Calu3 (cell line): ENCODE measurements at places on chromosomes 1 and 21.
A peak's percentile ranks its signal among the peaks of the same experiment; 100 is the strongest.

DNA sequence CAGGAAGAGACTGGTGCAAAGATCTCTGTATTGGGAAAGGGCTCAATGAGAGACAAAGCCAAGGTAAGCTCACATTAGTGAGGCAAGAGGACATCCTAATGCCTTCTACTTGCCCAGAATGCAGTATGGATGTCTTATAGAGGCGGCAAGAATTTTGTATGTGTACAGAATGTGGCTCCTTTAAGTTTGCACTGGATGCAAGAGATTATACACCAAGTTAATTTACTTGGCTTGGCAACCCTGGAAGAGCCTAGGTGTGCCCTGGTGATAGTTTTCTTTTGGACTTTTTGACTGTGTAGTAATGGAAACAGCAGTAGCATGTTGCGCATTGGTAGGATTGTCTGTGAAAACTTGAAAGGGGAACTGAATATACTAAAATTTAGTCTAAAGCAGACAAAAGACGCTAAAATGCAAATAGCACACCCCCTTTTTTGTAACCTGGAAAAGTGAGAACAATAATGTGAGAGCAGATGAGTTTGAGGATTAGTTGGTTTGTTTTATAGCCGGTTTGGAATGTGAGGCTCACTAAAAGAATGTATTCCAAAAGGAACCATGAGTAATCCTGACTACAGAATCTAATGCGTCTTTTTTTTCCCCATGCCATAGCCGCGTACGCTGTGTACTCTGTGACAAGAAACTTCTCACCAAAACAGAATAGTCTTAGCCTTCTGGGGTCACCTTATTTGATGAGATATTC lies 18.1 kb downstream of the KHDRBS1 start:
- DNase-seq, result no peak

- no peak for DNase-seq
These were observed 29.8 kb downstream of the ZYG11B start for GRCh38 chr1:52756020-52756419.

GRCh38 chr1:30950053-30950452 lies 41.5 kb upstream of the SDC3 start:
- DNase-seq, result no peak

- DNase-seq, result no peak
These were observed 36.5 kb downstream of the SLC66A1 start for GRCh38 chr1:19348441-19349198.

DNA sequence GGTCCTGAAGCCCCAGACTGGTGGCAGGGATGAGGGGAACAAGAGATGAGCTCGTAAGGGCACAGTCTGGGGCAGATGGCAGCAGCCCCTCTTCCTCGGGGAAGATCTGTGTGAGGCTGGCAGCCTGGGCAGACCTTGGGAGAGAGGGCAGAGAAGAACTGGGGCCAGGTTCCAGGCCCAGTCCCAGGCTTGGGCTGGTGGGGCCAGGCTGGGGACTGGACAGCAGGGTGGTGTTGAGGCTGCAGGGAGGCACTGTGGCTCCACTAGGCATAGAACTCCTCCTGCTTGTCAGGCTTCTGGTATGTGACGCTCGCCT lies 35.7 kb downstream of the SDC3 start:
- DNase-seq, result no peak

DNA sequence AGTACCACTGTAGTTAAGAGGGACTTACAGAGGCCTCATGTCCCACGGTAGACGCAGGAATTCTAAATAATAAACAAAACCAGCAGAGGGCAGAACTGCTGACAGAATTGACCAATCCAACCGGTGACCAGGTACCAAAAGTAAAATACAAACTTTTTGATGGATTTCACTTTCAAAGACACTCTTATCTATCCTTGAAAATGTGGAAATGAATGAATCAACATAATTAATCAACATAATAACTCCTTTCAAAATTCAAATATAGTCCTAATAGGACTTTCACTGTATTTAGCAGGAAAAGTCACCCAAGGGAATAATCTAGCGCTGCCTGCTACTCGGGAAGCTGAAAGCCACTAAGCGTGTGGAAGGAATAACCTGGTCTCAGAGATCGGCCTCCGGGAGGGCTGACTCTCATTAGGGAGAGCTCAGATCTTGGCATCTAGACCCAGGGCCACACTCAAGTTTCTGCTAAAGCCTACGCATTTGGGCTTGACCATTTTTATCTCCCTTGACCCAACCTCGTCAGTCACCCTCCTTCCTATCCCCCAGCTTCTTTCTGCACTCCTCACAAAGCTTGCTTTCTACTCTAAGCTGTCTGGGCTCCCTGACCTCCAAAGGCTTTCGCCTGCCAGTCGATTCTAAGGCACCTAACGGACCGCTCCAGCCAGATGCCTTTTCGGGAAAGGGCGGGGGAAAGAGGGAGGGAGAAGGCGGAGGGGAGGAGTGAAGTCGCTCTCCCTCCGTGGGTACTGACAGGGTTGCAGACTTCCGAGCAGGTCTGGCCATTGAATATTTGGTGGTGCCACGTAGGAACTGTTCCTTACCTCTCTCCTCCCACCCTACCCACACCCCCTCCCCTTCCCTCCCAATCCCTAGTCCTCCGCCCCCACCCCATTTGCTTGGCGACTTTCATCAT lies 1.6 kb downstream of the COL11A1 start:
- DNase-seq, result peak; percentile 2

- no peak for DNase-seq
These were observed 36.6 kb downstream of the PTGS2 start for GRCh38 chr1:186643614-186644013.

DNA sequence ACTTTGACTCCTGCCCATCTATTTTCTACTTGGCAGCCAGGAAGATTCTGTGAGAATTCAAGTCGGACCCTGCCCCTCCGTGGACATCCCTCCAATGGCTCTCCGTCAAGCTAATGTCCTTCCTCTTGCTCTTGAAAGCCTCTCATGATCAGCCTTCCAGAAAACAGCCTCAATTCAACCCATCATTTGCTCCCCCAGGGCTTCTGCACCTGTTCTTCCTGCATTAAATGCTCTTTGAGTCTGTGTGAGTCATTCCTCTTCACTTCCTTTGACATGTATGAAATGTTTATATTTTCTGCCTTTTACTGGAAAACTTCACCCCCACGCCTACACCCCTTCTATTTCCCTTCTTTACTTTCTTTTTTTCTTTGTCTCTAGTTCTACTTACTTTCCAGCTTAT lies 734.1 kb upstream of the ZP4 start:
- no peak for DNase-seq

DNA sequence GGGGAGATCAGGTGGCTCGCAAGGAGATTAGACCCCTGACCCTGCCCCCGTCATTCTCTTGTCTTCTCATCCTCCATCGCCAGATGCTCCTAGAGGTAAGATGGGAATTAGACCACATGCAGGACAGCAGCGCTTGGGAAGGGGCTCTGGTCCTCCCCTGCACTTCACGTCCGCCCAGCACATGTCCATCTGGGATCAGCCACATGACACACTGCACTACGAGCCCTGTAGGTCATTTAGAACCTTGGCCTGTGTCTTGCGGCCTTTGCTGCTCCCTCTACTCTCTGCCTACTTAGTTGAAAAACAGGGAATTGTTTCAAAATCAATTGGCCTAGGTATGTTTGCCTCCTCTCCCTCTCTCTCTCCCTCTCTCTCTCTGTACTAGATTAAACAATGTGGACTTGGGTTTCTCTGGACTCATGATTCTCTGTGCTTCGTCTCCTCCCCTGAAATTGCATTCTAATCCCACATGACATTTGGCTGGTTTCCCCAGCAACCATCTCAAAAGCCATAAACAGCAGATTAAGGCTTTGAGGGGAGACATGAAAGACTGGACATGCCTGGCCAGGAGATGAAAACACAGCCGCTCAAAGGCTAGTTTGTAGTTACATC lies 3.8 kb upstream of the NCMAP start:
- no peak for DNase-seq

DNA sequence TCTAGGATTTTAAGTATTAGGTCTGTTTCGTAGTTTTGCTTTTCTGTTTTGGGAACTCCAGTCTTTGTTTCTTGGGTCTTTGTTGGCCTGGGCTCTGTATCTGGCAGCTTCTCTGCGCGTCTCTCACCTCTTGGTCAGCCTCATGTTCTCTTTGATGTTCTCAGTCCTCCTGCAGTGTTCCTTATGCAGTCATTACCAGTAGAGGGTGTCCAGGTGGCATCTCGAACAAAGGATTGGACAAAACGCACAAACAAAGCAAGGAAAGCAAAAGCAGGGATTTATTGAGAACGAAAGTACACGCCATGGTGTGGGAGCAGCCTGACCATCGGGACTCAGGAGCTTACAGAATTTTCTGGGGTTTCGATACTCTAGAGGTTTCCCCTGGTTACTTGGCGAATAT lies 133.7 kb upstream of the COL6A1 start:
- DNase-seq, result no peak

DNA sequence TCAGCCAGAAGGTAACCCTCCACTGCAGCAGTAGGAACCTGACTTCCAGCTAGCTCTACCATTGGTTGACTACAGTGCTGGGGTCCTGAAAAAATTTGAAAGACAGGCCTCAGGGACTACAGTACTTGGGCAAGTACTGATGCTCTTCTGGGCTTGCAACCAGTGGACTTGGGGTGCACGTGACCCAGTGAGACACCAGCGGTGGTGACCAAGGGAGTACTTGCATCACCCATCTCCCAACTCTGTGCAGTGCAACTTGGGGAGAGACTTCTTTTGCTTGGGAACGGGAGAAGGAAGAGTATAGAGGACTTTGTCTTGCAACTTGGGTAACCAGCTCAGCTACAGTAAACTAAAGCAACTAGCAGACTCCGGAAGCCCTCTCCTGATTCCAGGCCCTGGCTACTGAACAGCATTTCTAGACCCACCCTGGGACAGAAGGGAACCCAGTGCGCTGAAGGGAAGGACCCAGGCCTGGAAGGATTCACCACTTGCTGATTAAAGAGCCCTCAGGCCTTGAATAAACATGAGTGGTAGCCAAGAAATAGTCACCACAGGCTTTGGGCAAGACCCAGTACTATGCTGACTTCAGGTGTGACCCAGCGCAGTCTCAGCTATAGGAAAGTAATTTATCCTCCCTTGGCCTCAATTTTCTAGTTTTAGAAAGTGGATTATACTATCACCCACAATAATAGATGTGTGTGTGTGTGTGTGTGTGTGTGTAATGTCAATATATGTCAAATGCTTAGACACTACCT lies 45.6 kb downstream of the TNNI3K start:
- DNase-seq, result no peak

DNA sequence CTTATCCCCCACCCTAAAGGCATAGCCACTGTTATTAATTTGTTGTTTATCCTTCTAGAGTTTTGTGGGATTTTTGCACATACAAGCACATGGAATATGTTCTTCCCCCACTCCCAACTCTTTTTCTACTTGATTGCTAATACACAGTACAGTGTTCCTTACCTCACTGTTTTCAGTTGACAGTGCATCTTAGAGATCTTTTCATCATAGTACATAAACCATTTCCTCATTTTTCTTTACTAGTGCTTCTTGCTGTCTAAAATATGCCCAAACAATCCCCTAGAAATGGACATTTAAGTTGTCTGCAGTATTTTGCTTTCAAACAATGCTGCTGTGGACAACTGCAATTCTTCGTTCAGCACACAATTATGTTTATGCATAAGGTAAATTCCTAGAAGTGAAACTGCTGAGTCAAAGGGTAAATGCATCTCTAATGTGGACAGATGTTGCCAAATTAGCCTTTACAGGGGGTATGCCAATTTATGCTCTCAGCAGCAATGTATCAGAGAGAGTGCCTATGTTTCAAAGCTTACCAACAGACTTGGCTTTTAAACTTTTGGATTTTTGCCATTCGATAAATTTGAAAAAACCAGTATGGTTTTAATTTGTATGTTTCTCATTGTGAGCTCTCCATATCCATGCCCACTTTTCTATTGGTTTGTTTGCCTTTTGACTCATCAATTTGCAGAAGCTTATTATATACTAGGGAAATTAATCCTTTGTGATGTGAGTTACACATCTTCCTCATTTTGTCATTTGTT lies 132.6 kb downstream of the MRPS6 start:
- no peak for DNase-seq

GRCh38 chr21:45724345-45724961 lies 80.9 kb downstream of the PCBP3 start:
- DNase-seq, result no peak

DNA sequence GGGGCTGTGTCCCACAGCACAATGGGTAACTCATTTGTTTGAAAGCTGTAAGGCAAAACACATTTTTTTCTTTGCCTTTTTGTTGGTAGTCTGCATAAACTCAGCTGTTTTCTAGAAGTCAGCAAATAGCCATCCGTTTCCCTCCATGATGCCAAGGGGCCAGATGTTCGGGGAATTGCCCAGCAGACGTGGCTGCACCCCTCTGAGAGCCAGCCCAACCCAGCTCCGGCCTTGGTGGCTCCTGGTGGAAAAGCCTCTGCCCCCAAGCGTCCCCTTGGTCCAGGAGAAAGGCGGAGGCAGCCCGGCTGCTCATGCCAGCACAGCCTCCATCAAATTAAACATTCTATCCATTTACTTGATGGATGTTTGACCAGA lies 58.4 kb upstream of the ADARB1 start:
- DNase-seq, result no peak

DNA sequence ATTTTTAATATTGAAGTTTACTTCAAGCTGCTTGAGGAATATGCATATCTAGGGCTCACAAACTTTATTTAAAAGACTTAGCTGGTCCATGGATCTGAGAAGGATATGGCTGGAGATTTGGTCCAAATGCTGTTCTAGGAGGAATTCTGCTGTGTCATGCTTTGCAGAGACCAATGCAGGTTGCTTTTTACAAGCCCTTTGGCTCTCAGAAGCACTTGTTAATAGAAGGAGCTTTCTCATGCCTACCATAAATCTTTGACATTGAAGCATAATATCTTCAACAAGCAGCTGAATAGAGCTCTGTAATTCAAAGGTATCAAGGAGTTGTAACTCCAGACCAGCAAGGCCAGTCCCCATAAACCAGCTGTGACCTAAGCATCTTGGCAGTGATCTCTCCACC lies 299.1 kb downstream of the HHAT start:
- DNase-seq, result no peak

- DNase-seq, result no peak
These were observed 5.4 kb downstream of the ARTN start for GRCh38 chr1:43938892-43939587.

- DNase-seq, result no peak
These were observed 45.2 kb upstream of the SSX2IP start for GRCh38 chr1:84735483-84735882.

DNA sequence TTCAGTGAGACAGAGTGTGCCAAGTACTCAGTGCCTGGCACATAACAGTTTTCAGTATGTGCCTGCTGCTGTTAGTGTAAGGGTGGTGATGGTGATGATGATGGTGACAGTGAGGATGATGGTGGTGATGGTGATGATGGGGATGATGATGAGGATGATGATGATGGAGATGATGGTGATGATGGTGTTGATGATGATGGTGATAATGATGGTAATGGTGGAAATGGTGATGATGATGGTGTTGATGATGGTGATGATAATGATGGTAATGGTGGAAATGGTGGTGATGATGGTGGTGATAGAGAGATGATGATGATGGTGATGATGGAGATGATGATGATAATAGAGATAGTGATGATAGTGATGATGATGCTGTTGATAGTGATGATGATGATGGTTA lies 62.0 kb downstream of the AJAP1 start:
- DNase-seq, result no peak

GRCh38 chr1:93703643-93704042 lies 22.0 kb upstream of the BCAR3 start:
- DNase-seq, result peak; percentile 20

GRCh38 chr1:202964791-202965410 lies 2.2 kb downstream of the CYB5R1 start:
- DNase-seq, result no peak

- no peak for DNase-seq
These were observed 6.0 kb downstream of the FOXO6 start for GRCh38 chr1:41367288-41367642.
